ENCODE measurements at places on chromosomes 5 and 9. TPM values are rescaled to one million over a fixed set of nuclear protein-coding genes. Genes with fewer than 3 reads are reported as not detected.

GRCh38 chr9:126611193-126611591, 2.5 kb upstream of the LMX1B start:
- DNase-seq, result no peak

DNA sequence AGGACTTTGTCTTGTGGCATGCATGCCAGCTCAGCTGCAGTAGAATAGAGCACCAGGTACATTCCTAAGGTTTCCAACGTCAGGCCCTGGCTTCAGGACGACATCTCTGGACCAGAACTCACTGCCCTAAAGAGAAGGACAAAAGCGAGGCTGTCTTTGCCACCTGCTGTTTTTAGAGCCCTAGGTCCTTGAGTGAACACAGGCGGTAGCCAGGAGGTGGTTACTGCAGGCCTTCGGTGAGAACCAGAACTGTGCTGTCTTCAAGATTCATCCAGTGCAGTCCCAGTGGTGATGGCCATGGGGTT, 288.9 kb upstream of the CDH18 start:
- no peak for DNase-seq

- DNase-seq, result peak; percentile 87
These were observed 50.6 kb downstream of the SIL1 start for GRCh38 chr5:139147483-139148087.

DNA sequence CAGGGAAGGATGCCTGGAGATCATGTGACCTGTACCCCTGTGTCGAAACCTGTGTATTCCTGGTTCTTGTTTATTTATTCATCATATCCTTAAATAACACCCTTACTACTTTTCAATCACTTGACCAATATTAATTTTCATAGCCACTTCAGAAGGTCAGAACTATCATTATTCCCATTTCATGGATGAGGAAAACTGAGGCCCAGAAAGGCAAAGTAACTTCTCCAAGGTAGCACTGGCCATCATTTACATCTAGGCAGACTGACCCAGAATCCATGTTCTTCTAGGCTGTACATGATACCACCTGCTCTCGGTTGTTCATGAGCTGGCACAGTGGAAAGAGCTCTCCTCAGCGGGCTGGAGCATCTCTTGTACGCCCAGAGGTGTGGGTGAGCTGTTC, 49.4 kb downstream of the KCNIP1 start:
- no peak for DNase-seq

GRCh38 chr9:126275386-126276001, 51.1 kb upstream of the MVB12B start:
- no peak for DNase-seq

DNA sequence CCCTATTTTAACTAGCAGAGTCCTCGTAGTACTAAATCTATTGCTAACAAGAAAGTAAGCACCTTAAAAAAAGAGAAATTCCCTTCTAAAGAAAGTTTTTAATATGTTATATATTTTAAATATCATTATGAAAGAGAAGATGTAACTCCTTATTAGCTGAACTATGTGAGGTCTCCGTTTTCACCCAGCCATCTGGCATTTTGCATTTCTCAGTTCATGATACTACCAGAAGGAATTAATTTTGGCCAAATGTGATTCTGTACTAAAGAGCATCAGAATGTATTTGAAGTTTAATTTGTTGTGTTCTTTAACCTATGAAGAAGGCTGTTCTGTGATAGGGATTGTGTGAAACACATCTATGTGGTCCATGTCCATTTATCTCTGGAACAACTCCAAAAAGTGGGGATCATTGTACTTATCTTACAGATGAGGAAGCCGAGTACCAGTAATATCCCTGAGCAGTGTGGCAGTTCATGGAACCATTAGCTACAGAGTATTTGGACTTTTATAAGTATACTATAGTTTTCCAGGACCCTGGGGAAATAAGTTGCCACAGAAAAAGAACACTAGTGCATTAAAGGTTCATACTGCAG, 29.8 kb downstream of the TNFAIP8 start:
- DNase-seq, result no peak

DNA sequence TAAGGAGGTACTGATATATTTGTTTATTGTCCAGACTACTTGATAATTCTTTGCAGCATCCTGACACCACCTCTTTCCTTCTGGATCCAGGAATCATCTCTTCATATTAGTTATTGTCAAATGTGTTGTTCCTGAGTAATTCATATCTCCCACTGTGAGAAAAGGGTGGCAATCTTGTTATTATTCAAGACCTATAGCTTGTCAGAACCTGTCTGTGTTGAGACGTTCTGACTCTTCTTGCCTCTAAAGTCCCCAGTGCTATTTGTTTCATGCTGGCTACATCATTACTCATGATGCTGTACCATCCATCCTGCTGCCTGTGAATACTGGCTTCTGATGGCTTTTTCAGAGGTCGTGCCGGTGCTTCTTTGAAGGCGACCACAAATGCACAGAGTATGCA, 68.7 kb upstream of the TAF11L2 start:
- no peak for DNase-seq

- no peak for DNase-seq
These were observed 70.9 kb downstream of the LMNB1 start for GRCh38 chr5:126847826-126848251.

DNA sequence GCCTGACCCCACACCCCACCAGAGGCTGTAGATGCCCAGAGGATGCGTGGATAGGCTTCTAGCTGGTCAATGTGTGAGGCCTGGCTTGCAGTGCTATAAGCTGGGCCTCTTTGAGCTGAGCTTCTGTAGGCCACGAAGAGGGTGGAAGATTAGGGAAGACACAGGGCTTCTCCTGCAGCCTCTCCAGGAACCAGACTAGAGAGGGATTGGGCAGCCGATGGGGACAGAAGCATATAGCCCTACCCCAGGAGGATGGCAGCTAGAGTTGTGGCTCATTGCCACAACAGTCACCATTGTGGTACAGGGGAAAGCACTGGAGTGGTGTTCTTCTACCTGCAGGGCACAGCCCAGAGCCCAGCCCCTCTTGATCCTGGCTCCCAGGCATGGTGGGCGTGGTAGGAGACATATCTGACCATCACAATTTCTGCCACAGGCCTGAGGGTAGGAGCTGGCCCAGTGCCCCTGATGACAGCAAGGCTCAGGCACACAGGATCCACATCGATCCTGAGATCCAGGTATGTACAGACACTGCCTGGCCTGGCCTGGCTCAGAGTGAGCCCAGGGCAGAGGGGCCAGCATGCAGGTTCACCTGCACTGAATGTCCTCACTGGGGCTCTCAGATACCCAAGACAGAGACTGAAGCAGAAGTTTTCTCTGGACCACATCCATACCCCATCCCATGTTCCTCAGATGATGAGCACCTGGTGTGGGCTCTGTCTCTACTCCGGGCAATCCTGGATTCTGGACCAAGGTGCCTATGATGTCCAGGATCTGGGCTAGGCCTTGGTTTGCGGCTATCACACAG, 8.7 kb downstream of the PDLIM4 start:
- no peak for DNase-seq

GRCh38 chr5:29460971-29461559, 1732.4 kb upstream of the CDH6 start:
- no peak for DNase-seq

DNA sequence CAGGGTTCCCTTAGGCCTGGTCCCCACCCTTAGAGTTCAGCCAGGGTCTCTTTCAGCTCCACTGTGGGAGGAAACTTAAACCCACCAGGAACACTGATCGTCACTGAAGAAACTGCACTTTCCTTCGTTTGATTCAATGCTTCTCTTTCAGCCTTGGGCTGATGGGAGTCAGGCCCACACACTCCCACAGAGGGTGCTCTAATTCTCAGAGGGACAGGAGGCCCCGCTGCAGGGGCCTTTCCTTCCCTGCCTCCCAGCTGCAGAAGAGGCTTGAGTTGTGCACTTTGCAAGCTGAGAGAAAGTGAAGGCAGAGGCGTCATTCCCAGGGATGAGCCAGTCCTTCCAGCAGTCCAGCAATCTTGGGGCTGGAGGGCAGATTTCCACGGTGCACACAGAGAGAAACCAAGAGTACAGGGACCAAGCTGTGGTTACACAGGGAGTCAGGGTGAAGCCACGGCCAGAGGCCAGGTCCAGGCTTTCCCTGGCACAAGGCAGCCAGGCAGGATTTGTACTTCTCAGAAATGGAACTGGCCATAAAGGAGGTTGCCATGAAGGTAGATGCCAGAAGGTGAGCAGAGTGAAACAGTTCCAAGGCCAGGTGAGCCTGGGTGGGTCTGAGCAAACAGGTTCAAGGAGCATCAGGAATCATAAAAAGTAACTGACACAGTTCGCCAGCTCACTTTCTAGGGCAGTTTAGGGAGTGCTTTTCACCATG, 10.4 kb upstream of the GLIPR2 start:
- DNase-seq, result no peak

DNA sequence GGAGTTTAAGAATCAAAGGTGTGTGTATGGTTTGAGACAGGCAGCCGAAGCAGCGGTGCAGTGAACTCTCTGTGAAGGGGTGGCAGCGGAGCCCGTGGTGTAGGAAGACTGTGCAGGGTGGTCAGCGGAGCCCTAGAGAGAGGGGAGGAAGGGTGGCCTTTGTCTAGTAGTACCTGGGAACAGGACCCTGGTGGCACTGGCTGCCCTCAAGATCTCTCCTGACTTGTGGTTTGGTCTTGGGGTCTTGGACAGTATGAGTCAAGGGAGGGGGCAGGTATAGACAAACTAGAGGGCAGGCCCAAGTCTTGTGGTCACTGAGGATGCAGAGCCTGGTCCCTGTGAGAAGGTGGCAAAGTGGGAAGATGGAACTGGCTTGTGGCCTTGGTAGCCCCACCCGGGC, 7.1 kb upstream of the NKX2-5 start:
- DNase-seq, result no peak

- no peak for DNase-seq
These were observed 22.6 kb upstream of the HK3 start for GRCh38 chr5:176921714-176922113.

DNA sequence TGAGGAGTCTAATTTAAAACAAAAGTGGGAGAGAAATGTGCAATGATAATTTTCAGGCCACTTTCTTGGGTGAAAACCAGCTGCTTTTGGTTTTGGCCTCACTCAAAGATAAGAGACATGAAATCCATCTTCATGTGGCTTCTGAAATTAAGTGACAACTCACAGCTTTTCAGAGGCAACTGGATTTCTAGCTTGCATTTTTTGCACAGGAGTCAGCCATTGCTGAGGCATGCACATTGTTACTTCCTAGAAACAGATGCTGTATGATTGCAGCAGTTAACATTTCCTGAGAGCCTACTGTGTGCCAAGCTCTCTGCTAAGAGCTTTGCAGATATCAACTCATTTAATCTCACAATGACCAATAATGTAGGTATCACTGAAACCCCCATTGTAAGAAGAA, 562.6 kb downstream of the NR2F1-AS1 start:
- no peak for DNase-seq

DNA sequence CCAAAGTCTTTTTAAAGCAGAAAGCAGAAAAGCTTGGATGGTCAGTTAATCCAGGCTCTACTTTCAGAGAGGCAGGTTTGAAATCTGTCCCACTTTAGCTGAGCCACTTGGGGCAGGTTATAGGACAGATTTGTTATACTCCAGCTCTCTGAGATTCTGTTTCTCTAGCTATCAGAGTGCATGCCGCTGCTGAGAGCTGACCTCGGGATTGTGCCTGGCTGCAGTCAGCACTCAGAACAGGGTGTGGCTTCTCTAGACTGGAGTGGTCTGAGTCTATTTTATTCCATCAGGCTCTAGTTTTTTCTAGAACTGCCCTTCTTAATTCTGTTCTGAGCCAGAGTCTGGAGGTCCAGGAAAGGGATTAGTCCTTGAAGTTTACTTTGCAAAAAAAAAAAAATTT, 67.7 kb downstream of the NDFIP1 start:
- no peak for DNase-seq

GRCh38 chr9:4301971-4302427, 2.1 kb upstream of the GLIS3 start:
- DNase-seq, result peak; percentile 90

DNA sequence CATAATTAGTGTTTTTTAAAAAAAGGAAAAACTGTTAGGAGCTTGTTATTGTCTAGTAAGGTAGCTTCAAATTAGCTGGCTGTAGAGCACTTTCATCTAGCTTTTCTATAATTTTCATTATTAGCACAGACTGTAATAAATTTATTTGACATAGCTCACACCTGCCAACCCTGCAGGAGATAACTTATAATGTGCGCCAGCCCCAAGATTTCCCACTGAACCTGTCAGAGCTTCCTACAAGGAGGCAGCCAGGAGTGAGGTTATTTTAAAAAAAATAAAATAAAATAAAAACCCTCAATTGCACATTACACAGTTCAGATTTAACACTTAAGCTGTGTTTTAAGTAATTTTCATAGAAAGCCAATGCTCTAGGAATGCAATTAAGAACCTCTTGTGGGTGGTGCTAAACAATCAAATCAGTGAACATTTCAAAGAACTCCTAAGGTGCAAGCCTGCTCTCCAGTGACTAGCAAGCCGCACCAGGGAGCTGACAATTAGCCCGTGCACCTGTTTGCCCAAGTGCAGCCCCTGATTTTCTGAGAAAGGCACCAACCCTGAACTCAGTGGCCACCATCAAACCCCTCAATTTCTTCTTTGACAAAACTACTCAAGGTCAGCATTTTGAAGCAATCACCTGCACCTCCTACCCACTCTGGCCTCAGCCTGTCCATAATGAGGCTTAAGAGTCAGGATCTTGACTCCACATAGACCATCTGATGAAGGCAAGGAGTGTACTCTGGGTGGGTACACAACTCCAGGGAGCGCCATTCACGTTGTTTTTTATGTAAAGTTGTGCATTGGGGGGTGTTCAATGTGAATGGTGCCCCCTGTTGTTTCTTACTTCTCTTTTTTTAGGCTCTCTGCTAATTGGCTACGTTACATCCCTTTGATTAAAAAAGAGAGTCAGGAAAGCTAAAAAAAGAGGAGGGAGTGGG, 385.3 kb upstream of the WWC1 start:
- DNase-seq, result no peak

DNA sequence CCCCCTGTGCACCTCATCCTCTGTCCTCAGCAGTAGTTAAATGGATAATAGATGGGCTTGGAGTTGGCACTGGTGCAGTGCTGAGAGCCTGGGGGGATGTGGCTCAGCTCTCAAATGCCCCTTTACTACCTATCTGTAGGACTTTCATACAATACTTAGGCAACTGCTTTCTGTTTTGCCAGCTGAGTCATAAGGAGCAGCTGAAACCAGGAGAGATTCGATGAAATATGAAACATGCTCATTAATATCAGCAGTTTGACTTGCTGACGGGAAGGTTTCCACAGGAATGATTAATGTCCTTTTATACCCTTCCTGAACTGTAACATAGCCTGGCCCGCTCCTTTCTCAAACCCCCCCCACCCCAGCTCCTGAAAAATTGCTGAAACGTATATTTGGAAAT, 142.6 kb downstream of the SAXO1 start:
- DNase-seq, result peak; percentile 54

- no peak for DNase-seq
These were observed 180.4 kb downstream of the MLLT3 start for GRCh38 chr9:20441711-20442423.

GRCh38 chr5:14156290-14156649, 13.1 kb downstream of the TRIO start:
- DNase-seq, result no peak

- no peak for DNase-seq
These were observed 16.2 kb downstream of the GPX3 start for GRCh38 chr5:151036556-151036955.

FXN gene
- 9.8 TPM for total RNA-seq

PPWD1 gene
- total RNA-seq, result 22.0 TPM

PTPN3 gene
- 2.8 TPM for total RNA-seq

TOMM5 gene
- total RNA-seq, result 101 TPM

NSG2 gene
- not detected for total RNA-seq

SCAMP1 gene
- 31.8 TPM for total RNA-seq

C9orf50 gene
- not detected for total RNA-seq

GFI1B gene
- total RNA-seq, result not detected

ISOC1 gene
- total RNA-seq, result 22.7 TPM

PAIP2 gene
- 119 TPM for total RNA-seq

Data from MG63 (cell line).